NCI-H2227 treated with DMSO at 0.1 percent for 48 hours (cell line): ENCODE measurements at places on chromosomes 11 and 22.

DNA sequence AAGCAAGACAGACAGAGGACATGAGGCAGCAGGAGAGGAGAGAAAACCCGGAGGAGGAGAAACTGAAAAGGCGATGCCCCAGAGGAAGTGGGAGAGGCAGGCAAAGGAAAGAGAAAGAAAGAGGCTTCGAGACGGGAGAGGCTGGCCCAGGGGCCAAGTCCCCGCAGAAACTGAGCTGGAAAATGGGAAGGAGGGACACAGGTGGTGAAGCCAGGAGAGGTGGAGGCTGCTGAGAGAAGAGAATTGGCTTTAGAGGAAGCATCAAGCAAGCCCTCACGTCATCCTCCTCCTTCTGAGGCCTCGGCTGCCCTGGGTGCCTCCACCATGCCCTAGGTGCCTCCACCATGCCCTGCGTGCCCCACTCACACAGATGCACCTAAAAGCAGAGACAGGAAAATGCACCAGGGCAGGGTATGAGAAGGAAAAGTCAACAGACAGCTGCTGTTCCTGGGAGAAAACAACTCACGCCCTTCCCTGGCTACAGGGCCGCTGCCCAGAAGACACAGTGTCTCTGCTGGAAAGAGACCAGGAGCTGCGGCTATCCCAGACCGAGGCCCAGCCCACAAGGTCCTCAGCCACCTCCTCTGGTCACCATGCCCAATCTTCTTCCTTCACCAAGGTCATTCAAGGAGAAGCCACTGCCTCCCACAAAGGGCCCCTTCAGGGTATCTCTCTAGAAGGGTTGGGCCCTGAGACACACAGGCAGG, 14.3 kb downstream of the FXYD6 start:
- DNase-seq, result no peak

GRCh38 chr11:128505449-128506065, 81.8 kb downstream of the ETS1 start:
- DNase-seq, result no peak

DNA sequence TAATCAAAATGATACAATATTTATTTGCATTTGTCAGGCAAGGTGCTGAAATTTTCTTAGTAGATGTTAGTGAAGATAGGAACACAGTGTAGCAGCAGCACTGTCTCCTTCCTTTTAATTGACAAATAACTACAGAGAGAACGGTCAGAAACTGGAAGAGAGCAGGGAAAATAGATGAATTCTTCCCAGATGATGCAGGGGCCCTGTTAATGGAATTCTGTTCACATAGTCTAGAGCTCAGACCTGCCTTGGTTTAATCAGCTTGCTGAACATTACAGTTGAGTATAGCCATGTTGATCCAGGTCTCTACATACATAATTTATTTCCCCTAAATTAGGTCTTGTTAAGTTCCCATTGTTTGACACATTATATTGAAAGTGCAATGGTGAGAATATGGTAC, 127.4 kb downstream of the SLC17A6 start:
- DNase-seq, result no peak

- DNase-seq, result no peak
Observed at GRCh38 chr11:118008271-118008911, 22.2 kb downstream of the IL10RA start.

- peak; percentile 82 for DNase-seq
Observed at GRCh38 chr22:20981787-20982562, at the start of gene LZTR1. LZTR1 (plus strand) TSS chr22:20982297; CDS start chr22:20982372, 75 bp downstream.

DNA sequence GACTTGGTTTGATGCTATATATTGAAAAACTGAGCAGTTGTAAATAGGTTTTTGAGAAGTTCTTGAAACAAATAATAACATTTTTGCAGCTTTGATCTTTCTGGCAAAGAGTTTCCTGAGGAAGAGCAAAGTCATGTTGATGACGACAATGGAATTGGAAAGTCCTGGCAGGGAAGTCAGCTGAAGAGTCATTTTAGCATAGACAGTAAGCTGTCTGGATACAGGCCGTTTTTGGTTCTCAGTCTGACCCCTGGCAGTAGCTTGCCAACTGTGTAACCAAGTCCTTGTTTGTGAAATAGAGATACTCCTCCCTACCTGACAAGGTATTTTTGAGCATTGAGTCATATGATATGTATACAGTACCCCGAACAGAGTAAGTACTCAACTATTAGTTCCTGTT, 193.3 kb downstream of the C11orf91 start:
- DNase-seq, result no peak

- DNase-seq, result no peak
Observed at GRCh38 chr11:87712802-87713202, 462.4 kb downstream of the RAB38 start.

- peak; percentile 64 for DNase-seq
Observed at GRCh38 chr11:2137202-2138067, 1.8 kb downstream of the IGF2 start.

- DNase-seq, result no peak
Observed at GRCh38 chr11:121895919-121896318, 220.1 kb downstream of the BLID start.

GRCh38 chr22:45629469-45630089, 42.1 kb upstream of the ATXN10 start:
- DNase-seq, result no peak

- DNase-seq, result no peak
Observed at GRCh38 chr11:13776134-13776815, 107.8 kb downstream of the FAR1 start.

DNA sequence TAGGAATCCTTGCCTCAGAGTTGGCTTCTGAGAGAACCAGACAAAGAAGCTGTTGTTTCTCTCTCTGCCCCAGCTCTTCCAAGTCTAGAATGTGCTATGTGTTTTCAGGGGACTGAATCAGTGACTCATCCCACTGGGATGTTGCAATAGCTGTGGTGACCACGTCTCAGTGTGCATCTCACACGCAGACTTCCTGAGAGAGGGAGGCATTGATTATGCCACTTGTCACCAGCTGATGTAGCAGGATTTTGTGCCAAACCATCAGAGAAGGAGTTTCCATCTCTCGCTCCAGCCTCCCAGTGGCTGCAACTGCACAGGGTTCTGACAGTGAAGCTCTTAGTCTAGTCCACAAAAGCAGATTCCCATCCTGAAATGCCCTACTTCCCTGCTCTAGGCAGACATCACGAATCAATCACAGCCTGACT, 455.8 kb downstream of the MIAT start:
- no peak for DNase-seq

- no peak for DNase-seq
Observed at GRCh38 chr11:35049859-35050531, 89.0 kb upstream of the CD44 start.

- DNase-seq, result no peak
Observed at GRCh38 chr11:121790430-121790829, 325.6 kb downstream of the BLID start.

DNA sequence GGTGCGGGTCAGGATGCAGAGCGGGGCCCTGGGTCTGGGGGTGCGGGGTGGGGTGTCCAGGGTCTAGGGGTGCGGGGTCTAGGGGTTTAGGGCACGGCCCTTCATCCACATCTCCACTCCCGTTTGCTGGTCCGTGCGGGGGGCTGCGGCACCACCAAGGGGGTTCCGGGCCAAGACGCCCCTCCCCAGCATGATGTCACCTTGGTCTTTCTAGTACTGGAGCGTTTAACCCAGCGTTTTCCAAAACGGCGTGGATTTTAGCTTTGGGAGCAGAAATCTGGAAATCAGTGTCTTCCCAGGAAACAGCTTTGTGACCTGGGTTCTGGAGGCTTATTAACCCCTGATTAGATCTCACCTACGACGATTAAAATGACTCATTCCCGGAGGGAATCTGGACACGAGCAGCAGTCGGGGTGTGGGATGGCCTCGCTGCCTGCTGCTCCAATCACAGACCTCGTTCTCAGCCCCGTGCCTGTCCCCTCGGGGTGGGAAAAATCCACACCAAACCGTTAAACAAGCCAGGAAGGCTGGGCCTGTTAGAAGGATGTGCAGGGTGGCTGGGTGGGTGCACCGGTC, 759 bp downstream of the AP2A2 start:
- peak; percentile 44 for DNase-seq

- no peak for DNase-seq
Observed at GRCh38 chr22:23034621-23035556, 35.4 kb upstream of the GNAZ start.

GRCh38 chr11:32706985-32707741, 87.3 kb downstream of the CCDC73 start:
- no peak for DNase-seq

DNA sequence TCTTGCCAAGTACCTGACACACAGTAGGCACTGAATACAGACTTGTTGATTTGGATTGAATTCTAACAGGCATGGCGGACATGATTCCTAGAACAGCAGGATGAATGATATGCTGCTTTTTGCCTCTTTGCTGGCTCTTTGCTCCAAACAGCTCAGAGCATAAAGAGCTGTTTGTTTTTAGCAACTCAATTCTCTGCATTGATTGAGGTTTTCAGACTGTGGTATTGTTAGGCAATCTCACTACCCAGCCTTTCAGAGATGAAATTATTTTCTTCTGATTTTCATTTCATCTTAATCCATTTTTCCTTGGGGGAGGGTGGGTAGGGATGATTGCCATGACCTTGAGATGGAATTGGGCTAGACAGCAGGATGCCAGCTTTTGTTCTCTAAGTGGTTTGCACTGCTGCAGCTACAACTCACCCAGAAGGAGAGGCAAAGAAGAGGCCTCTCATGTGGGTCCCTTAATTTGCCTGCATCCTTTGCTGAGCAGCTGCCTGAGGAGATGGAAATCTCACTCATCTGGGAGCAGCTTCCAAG, 20.5 kb downstream of the COA4 start:
- DNase-seq, result peak; percentile 93

GRCh38 chr11:119087747-119088241, 3.1 kb downstream of the HMBS start:
- DNase-seq, result no peak

DNA sequence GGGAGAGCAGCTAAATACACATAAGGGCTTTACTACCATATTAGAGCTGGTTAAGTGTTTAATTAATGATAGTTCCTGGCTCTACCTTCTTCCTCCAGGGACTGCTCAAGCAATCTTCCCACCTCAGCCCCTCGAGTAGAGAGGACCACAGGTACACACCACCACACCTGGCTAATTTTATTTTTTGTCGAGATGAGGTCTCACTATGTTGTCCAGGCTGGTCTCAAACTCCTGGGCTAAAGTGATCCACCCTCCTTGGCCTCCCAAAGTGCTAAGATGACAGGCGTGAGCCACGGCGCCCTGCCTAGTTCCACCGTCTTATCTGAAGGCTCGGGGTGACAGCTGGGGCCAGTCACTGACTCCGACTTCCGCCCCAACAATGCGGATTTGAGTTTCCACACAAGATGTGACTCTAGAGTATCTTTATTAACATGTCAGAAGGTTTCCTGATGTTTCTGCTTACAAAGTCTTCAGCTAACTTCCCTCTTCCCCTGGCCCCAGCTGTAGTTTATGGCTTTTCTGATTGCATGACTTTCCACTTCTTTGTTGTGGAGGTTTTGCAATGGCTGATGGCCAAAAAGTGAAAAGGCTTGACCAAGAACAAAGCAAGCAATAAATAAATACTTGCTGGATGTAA, 16.8 kb downstream of the TPST2 start:
- no peak for DNase-seq

- DNase-seq, result no peak
Observed at GRCh38 chr11:119852741-119853140, 123.7 kb upstream of the NECTIN1 start.

DNA sequence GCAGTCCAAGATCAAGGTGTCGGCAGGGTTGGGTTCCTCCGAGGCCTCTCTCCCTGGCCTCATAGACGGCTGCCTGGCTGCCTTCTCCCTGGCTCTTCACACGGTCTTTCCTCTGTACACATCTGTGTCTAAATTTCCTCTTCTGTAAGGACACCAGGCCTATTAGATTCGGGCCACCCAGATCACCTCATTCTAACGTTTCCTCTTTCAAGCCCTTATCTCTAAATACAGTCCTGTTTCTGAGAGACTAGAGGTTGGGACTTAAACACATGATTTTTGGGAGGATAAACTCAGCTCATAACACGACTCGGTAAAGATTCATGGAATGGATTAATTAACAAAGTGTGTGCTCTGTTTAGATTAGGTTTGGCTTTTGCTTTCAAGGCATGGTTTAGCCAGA, 136.0 kb upstream of the SORL1-AS1 start:
- DNase-seq, result no peak

- DNase-seq, result no peak
Observed at GRCh38 chr11:78532991-78533390, 41.7 kb downstream of the NARS2 start.

GRCh38 chr22:26068571-26068970, 100.7 kb upstream of the SEZ6L start:
- no peak for DNase-seq

GRCh38 chr11:59186130-59186594, 14.2 kb downstream of the DTX4 start:
- no peak for DNase-seq

GRCh38 chr11:89922195-89922660, at the start of gene TRIM49D1:
TRIM49D1 (minus strand) TSS chr11:89922245; CDS start chr11:89917710, 4,535 bp downstream.
- no peak for DNase-seq

GRCh38 chr22:46063846-46064227, 86.5 kb upstream of the PPARA start:
- no peak for DNase-seq

DNA sequence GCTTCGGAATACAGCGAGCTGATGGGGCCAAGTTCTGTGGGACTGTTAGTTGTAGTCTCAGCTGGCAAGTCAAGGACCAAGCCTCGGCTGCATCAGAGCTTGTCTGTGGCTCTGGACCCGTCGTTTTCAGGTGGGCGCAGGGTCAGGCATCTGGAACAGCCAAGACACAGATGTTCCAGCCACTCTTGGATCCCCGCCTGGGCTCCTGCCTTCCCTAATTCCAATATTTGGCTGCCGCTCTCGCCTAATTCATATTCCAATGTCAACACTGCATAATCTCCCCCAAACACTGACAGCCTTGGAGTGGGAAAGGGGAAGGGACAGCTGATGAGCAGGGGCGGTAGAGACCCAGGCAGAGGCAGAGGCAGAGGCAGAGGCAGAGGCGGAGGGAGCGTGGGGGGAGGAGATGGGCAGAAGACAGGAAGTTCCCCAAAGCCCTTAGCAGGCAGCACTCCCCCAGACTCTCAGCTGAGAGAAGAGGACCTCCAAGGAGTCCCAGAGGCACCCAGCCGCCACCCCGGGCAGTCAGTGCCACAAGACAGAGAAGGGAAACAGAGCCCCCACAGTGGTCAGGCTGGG, 49.6 kb upstream of the SLC35C1 start:
- DNase-seq, result no peak

DNA sequence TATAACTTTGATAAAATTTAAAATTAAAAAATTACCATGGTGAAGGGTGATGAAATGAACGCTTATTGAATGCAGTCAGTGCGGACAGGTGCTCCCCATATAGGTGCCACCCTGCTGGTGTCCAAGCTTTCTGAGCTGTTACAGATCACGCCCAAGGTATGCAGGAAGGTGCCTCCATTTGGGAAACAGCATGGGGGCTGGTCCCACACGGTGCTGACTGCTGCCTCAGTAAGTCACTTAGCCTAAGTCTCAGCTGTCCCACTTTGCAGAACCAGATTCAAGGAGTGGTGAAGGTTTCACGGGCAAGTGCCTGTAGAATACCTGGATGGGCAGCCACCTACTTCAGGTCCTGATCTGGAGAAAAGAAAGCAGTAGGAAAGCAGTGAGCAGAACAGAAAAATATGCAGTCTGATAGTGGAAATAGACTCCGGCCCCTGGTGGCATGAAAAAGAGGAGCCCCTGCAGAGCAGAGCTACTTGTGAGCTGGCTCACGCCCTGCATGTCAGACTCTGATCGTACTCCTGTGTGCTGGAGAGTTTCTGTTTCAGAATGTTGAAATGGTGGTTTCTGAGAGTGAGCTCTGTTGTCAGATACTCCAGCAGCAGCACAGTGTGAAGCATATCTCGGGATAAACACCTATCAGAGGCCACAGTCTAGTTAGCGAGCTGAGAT, 33.2 kb downstream of the ADORA2A start:
- DNase-seq, result no peak
